ENCODE measurements at places on chromosomes 1 and 21. TPM values are rescaled to one million over a fixed set of nuclear protein-coding genes. Genes with fewer than 3 reads are reported as not detected.

DNA sequence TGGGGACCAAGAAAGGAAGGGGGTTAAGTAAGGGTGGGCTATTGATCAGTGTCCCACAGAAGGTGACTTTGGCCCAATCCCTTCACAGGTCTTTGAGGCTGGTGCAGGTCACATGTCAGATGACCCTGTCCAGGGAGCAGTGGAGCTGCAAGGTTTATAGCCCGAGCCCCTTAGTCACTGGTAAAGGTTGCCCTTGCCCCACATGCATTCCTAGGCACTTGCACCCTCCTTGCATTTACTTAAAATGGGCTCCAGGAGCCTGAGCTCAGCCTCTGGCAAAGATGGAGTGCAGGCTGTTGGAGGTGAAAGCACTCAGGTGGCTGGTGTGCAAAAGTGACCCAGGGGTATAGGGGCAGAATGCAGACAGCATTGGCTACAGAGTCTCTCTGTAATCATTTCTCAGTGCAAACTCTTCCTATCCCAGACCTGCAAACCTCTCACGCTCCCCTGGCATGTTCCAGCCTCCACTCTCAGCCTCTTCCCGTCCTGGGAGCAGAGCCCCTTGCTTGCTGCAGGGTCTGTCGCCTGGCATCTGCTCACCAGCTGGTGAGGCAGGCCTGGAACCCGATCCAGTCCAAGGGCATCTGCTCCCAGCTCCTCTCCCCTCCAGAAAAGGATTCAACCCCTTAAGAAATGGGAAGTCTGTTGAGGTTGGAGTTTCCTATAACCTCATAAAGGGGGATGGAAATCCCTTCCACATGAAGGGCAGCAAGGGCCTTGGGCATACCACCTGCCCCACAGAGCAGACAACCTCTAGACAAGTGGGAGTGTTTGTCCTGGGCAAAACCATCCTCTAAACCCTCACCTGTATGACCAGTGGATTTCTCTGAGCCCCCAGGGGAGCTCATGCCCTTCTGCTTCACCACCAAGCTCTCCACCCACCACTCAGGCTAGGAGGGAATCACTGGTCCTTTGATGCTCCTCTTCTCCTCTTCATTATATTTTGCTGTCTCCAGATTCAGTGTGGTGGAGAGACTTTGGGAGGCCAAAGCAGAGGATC is 23.1 kb upstream of the PTPRF start:
- no peak for DNase-seq
- peaks cover 8% of the 10 kb centered on the region for H3K4me1 ChIP-seq
- no peaks in the 10 kb centered on the region for H3K27me3 ChIP-seq
- no peak overlapping the region for H3K27ac ChIP-seq
- no peak overlapping the region for H3K4me3 ChIP-seq

- H3K27me3 ChIP-seq, result no peaks in the 10 kb centered on the region
- peaks cover 16% of the 10 kb centered on the region for H3K4me1 ChIP-seq
- no peaks in the 10 kb centered on the region for H3K36me3 ChIP-seq
- no peak for DNase-seq
- H3K27ac ChIP-seq, result no peak overlapping the region
Observed at GRCh38 chr1:230121950-230122349, 54.9 kb downstream of the GALNT2 start.

DNA sequence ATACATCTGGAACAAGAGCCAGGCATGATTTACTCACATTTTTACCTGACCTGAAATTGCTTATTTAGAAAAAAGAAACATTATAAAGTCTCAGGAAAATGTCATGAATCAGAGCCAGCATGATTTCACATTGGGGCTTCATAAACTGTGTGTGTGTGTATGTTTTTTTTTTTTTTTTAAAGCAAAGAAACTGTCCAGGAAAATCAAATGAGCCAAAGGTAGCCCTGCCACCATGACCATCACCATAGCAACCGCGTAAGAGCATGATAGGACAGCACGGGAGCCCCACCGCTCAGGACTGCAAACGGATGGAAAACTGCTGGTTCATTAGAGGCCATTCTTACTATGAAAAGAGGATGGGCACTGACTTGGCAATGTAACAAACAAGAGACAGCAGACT is 139.2 kb downstream of the NTMT2 start:
- no peaks in the 10 kb centered on the region for H3K36me3 ChIP-seq
- H3K4me1 ChIP-seq, result no peaks in the 10 kb centered on the region
- no peak for DNase-seq
- no peak overlapping the region for H3K4me3 ChIP-seq

- H3K36me3 ChIP-seq, result no peaks in the 10 kb centered on the region
- H3K4me1 ChIP-seq, result no peaks in the 10 kb centered on the region
- H3K4me3 ChIP-seq, result no peak overlapping the region
- no peak for DNase-seq
- no peak overlapping the region for H3K27ac ChIP-seq
Observed at GRCh38 chr1:68340951-68341350, 108.6 kb upstream of the WLS start.

DNA sequence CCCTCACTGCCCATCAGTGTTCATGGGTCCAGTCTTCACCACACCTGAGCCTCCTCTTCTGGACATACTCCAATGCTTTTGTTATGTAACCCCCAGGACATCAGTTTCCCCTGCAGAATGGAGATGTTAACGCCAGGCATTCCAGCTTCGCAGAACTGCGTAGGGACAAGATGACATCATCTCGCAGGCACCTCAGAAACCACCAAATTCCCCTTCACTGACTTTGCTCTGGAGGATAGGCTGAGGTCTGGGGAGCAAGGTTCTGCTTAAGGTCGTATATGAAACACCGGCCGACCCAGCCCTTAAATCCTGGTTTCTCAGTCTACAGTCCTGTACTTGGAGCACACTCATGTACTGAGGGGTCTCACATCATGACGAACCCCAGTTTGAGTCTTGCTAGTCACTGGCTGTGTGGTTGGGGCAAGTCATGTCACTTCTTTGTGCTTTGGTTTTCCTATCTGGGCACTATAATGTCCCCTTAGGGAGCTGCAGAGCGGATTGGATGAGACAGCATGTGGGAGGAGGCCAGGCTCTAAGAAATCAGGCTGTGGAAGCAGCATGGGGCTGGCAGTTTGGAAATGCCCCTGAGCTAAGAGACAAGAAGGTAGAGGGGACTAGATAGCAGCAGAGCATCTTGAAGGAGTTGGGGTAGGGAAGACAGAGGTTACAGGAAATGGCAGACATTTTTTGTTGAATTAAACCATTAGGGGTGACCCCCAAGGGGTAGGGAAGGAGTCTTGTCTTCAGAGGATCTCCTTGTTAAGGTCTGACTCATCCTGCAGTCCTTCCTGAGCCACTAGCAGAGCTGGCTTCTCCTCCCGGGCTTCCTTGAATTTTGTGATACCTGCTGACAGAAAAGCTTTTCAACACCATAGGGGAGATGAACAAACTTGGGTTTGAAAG is 138.3 kb downstream of the FOXD2 start:
- peaks cover 9% of the 10 kb centered on the region for H3K4me1 ChIP-seq
- no peaks in the 10 kb centered on the region for H3K36me3 ChIP-seq
- H3K27me3 ChIP-seq, result no peaks in the 10 kb centered on the region

DNA sequence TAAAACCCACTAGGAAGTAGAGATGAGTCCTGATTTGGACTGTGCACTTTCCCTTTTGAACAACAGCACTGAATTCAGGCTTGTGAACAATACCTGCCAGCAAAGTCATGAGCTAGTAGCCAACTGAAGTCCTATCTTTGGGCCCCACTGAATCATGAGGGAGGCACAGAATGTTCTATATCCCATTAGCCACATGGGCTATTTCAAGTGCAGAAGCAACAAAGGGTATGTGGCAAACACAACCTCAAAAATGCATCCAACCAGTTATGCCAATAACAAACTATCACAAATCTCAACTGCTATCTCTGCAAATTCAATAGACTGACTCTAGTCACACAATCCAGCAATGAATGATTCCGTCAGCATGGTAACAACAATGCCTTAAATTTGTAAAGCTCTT is 276.0 kb downstream of the MRPL39 start:
- no peaks in the 10 kb centered on the region for H3K4me1 ChIP-seq
- no peak overlapping the region for H3K4me3 ChIP-seq
- no peaks in the 10 kb centered on the region for H3K27me3 ChIP-seq
- no peak for DNase-seq
- no peak overlapping the region for H3K27ac ChIP-seq

DNA sequence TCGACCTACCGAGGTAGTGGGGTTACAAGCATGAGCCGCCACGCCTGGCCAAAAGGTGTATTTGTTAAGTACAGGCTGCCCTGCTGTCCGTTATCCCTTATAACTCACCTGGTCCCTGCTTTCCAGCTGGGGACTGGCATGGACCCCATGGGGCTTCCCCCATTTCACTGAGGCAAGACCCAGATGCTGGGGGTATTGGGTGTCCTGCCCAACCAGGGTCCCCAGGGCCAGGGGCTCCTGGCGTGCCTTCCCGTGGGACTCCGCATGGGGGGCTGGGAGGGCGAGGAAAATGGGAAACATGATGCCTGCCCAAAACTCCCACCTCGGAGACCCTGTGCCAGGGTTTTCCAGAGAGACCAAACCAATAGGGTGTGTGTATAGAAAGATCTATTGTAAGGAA is 64.4 kb downstream of the FAAP20 start:
- no peak for DNase-seq
- H3K36me3 ChIP-seq, result peaks cover 14% of the 10 kb centered on the region
- H3K27me3 ChIP-seq, result no peaks in the 10 kb centered on the region
- H3K4me1 ChIP-seq, result peaks cover 29% of the 10 kb centered on the region

- no peaks in the 10 kb centered on the region for H3K36me3 ChIP-seq
- no peak for DNase-seq
- no peaks in the 10 kb centered on the region for H3K4me1 ChIP-seq
Observed at GRCh38 chr1:174640783-174641182, 193.0 kb downstream of the GPR52 start.

Gene PPIAL4G
- 0.04 TPM for polyA plus RNA-seq

Gene ZBTB8B
- 0.25 TPM for polyA plus RNA-seq

Gene SLFNL1
- 0.85 TPM for polyA plus RNA-seq

DNA sequence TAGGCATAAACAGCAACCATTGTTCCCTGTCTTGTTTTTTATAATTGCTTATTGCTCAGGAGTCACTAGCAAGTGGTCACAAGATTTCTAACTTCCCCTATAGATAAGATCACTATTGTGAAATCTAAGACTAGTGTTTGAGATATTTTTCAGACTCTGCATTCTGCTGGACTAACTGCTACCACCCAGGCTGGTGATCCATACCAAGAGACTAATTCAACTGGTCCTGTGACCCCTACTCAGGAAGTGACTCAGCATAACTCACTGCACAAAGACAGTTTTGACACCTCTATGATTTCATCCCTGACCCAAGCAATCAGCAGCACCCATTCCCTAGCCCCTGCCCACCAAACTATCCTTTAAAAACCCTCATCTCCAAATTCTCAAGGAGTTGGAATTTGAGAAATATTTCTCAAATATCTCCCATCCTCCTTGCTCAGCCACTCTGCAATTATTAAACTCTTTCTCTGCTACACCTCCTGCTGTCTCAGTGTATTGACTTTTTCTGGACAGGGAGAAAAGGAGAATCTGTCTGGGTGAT is 52.7 kb downstream of the TRIM33 start:
- H3K4me1 ChIP-seq, result peaks cover 15% of the 10 kb centered on the region
- H3K4me3 ChIP-seq, result no peak overlapping the region
- H3K27me3 ChIP-seq, result no peaks in the 10 kb centered on the region
- peaks cover 17% of the 10 kb centered on the region for H3K36me3 ChIP-seq

Gene FCRL1
- 0.52 TPM for polyA plus RNA-seq

- H3K4me1 ChIP-seq, result peaks cover 49% of the 10 kb centered on the region
- H3K36me3 ChIP-seq, result peaks cover 41% of the 10 kb centered on the region
- no peak overlapping the region for H3K4me3 ChIP-seq
- peak overlapping the region; percentile 94 for H3K27ac ChIP-seq
- H3K27me3 ChIP-seq, result no peaks in the 10 kb centered on the region
Observed at GRCh38 chr1:156129687-156130577, 15.4 kb downstream of the LMNA start.

- no peak for DNase-seq
- peaks cover 38% of the 10 kb centered on the region for H3K36me3 ChIP-seq
- no peaks in the 10 kb centered on the region for H3K27me3 ChIP-seq
- no peak overlapping the region for H3K27ac ChIP-seq
- no peaks in the 10 kb centered on the region for H3K4me1 ChIP-seq
Observed at GRCh38 chr1:112651205-112651604, 23.3 kb upstream of the MOV10 start.

Gene ERO1B
- 10.8 TPM for polyA plus RNA-seq

- H3K36me3 ChIP-seq, result no peaks in the 10 kb centered on the region
- H3K27me3 ChIP-seq, result no peaks in the 10 kb centered on the region
- no peak for DNase-seq
- H3K4me1 ChIP-seq, result no peaks in the 10 kb centered on the region
Observed at GRCh38 chr21:26177746-26178426, 7.3 kb upstream of the APP start.

Gene CD34
- polyA plus RNA-seq, result 33.1 TPM

GRCh38 chr1:12166834-12167492 is at the start of gene TNFRSF1B:
Gene TNFRSF1B (plus strand): TSS chr1:12166991. CDS start chr1:12167092, 101 bp downstream.
- H3K36me3 ChIP-seq, result no peaks in the 10 kb centered on the region
- H3K27me3 ChIP-seq, result peaks cover 3% of the 10 kb centered on the region
- H3K4me3 ChIP-seq, result peak within 1 kb of the TSS; percentile 54
- H3K4me1 ChIP-seq, result peaks cover 3% of the 10 kb centered on the region
- no peak within 1 kb of the TSS for H3K27ac ChIP-seq

Gene CTSE
- 19.6 TPM for polyA plus RNA-seq

Gene LIN28A
- 0.03 TPM for polyA plus RNA-seq

- no peaks in the 10 kb centered on the region for H3K27me3 ChIP-seq
- peaks cover 16% of the 10 kb centered on the region for H3K36me3 ChIP-seq
- H3K27ac ChIP-seq, result no peak overlapping the region
- peaks cover 7% of the 10 kb centered on the region for H3K4me1 ChIP-seq
- DNase-seq, result peak; percentile 86
- H3K4me3 ChIP-seq, result no peak overlapping the region
Observed at GRCh38 chr1:246750752-246751151, 26.5 kb downstream of the SCCPDH start.

Gene AADACL4
- polyA plus RNA-seq, result not detected

- DNase-seq, result no peak
- H3K4me3 ChIP-seq, result no peak overlapping the region
- H3K4me1 ChIP-seq, result no peaks in the 10 kb centered on the region
- H3K27ac ChIP-seq, result no peak overlapping the region
- no peaks in the 10 kb centered on the region for H3K27me3 ChIP-seq
- no peaks in the 10 kb centered on the region for H3K36me3 ChIP-seq
Observed at GRCh38 chr1:115538579-115538978, 103.2 kb upstream of the VANGL1 start.

Gene UBL4B
- polyA plus RNA-seq, result not detected

DNA sequence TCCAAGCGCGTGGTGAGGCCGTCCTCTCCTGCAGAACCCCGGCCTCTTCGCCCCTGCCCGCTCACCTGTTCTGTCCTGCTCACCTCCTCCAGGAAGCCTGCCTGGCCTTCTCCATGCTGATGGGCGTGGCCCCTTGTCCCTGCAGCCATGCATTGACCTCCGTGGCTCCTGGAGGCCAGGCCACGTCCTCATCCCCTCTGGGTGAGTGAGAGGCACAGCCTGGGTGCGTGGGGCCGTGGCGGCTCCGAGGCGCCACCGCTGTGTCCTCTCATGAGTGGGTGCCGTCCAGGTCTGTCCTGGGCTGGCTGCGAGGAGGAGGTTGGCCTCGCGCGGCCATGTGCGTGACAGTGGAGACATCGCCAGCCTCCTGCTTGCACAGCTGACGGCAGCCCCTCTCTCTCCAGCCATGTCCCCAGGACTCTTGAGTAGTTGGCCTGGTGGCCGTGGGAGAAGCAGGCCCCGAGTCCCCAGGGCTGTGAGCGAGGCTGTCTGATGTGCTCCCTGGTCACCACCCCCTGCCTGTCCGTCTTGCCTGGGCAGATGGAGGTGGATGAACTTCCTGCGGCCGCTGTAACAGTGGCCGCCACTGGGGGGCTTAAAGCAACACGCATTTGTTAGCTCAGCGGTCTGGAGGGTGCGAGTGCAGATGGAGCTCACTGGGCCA is 58.1 kb downstream of the PRKCZ start:
- H3K4me1 ChIP-seq, result peaks cover 20% of the 10 kb centered on the region
- no peaks in the 10 kb centered on the region for H3K27me3 ChIP-seq
- H3K4me3 ChIP-seq, result no peak overlapping the region
- peaks cover 53% of the 10 kb centered on the region for H3K36me3 ChIP-seq
- H3K27ac ChIP-seq, result no peak overlapping the region
